ENCODE measurements at places on chromosomes 7 and 10. TPM values are rescaled to one million over a fixed set of nuclear protein-coding genes. Genes with fewer than 3 reads are reported as not detected.
A peak's percentile ranks its signal among the peaks of the same experiment; 100 is the strongest.

DNA sequence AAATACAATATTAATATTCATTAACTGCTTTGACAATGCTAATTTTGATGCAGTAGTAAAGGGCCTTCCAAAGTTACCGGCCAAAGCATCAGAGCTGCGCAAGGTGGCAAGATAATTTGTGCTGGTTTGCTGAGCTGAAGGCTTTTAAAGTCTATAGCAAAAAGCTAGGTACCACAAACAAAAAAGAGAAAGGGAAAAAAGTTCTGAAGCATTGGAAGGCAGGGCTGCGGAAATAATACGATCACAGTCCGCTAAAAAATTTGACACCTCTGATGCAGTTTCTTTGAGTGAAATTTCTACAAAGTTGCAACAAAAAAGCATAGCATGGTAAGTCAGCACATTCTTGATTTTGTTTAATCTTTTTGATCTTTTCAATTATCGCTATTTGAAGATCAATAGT is 175.6 kb downstream of the TCF7L2 start:
- no peak for DNase-seq

DNA sequence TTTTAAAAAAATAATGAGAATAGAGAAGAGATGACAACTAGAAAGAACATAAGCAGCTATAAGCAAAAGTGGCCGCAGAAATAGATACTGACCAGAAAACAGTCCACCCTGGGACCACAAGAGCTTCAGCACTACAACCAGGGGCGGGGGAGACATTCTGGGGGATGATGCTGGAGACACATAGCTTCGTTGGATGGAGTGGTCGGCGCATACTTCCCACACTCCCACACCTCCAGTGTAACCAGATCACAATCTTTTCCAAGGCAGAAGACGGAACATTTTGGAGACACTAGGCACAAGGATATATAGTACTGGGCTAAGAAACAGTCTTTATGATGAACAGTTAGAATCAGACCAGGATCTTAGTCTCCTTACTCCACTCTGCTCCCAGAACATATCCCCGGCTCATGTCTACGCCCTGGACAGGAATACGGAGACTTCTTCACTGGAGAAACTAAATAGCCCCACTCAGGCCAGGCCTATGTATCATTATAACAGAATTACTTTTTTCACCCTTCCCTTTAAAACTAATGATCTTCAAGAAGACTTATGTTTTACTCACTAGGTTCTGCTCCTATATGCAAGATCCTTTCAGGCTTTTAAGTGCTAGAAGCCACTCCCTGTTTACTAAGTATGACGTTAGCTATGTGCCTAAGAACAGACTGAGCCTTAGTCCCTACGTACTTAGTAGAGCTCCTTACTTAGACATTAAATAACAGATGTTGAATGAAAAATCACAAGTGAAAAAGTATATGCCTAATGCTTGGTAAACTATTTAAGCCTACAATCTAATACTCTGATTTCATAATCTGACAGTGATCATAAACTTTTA is 169.6 kb downstream of the SRPK2 start:
- no peak for DNase-seq

- peak; percentile 81 for DNase-seq
Measured at GRCh38 chr10:5583525-5584175, 58.9 kb downstream of the CALML3 start.

GRCh38 chr7:29375641-29376562 is 181.3 kb downstream of the CHN2 start:
- no peak for DNase-seq

DNA sequence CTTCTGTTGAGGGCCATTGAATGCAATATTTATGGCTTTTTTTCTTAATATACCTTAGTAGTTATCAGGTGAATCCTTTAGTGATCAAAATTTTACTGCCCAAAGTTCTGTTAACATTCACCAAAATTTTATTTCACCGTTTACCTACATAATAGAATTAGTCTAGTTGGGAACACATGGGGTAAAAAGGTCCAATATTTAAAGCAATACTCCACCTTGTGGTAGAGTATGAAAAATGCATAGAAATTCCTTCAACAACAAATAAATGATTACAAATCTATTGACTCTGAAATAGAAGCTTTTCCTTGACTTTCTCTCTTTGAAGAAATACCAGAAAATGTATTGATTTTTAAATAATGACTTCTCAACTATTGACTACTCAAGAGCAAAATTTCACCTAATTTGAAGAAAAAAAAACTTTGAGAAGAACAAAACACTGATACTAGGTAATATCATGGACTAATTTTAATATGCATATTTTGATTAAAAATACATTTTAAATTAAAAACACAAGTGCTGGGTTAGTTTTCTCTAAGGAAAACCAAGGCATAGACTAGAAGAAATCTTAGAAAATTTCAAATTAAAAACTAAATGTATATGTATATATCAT is 43.3 kb downstream of the POLR1F start:
- no peak for DNase-seq

GRCh38 chr10:86647773-86648703 is 6.3 kb upstream of the OPN4 start:
- peak; percentile 73 for DNase-seq

DNA sequence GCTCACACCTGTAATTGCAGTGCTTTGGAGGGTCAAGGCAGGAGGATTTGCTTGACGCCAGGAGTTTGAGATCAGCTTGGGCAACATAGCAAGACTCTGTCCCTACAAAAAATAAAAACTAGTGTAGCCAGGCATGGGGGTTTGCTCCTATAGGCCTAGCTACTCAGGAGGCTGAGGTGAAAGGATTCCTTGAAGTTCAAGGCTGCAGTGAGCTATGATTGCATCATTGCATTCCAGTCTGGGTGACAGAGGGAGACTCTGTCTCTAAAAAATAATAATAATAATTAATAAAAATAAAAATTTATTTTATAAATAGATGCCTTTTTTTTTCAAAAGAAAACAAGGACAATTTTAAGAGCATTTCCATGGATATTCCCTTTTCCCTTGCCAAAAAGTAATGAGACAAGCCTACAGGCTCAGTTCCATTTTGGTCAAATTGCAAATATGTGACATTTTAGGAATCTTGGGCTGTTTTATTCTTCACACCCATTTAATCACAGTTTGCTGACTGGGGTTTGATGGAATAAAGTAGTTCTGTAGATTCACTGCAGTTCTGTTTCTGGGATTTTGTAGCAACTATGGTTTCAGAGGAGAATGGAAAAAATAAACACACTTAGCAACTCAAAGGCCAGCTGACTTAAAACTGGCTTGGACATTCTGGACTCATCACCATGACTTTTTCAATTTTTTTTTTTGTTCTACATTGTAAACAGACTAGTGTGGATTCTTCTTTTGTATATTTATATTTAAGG is 48.4 kb upstream of the ARHGAP21 start:
- DNase-seq: no peak

The FAM171A1 gene
- total RNA-seq: 12.1 TPM

The CALHM3 gene
- total RNA-seq: not detected

The VENTX gene
- total RNA-seq: 3.5 TPM

The MMS19 gene
- 29.5 TPM for total RNA-seq

The WDR37 gene
- 16.6 TPM for total RNA-seq

The GIMAP8 gene
- total RNA-seq: 15.4 TPM

The NPTX2 gene
- 3.3 TPM for total RNA-seq

The NUTM2E gene
- total RNA-seq: not detected
